Naive B cell (primary cell): ENCODE measurements at places on chromosomes 16 and 17. TPM values are rescaled to one million over a fixed set of nuclear protein-coding genes. Genes with fewer than 3 reads are reported as not detected.

KRTAP9-4 gene
- polyA plus RNA-seq = not detected

LPO gene
- not detected for polyA plus RNA-seq

PRR15L gene
- polyA plus RNA-seq = not detected

TMEM92 gene
- not detected for polyA plus RNA-seq

GRCh38 chr16:86220561-86220960 lies 289.8 kb upstream of the FOXF1 start:
- DNase-seq = no peak

GRCh38 chr17:40019140-40019991 lies 4.1 kb downstream of the CSF3 start:
- no peak for DNase-seq

- DNase-seq = no peak
Measured at GRCh38 chr16:23348579-23349469, 46.7 kb downstream of the SCNN1B start.

DNA sequence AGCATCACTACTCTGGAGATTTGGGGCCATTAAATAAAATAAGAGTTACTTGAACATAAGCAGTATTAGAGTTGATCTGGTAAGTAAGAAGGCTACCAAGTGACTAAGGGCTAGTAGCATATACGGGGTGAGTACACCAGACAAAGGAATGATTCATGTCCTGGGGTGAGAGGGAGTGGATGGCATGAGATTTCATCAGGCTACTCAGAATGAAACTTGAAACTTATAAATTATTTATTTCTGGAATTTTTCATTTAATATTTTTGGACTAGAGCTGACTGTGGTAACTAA lies 2.3 kb downstream of the SLFN5 start:
- DNase-seq = no peak

DNA sequence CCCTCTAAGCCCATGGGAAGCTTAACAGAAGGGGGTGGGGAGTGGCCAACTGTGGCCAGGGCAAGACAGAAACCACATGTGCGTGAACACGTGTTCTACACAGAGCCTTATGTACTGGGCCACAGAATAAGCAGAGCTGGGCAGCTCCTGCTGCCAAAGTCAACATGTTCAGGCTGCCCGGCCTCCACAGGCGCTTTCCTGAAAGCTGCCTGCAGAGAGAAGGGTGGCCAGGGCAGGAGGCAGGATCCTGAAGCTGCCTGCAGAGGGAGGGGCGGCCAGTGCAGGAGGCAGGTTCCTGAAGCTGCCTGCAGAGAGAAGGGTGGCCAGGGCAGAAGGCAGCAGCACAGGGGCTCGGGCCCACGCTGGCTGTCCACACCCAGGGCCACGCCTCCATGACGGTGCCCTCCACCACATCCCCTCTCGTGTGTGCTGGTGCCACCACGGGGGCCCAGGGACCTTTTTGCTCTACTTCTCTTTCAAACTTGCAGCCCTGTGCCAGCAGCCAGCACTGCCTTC lies 79.5 kb downstream of the ANKRD11 start:
- DNase-seq = no peak

GRCh38 chr16:4509420-4509819 lies 29.2 kb downstream of the CDIP1 start:
- no peak for DNase-seq
